ENCODE measurements at places on chromosomes 7 and 10.

GRCh38 chr10:30114401-30114800 is 55.0 kb upstream of the JCAD start:
- no peak for DNase-seq

- no peak for DNase-seq
Measured at GRCh38 chr10:126661841-126662515, 8.5 kb downstream of the C10orf90 start.

GRCh38 chr7:134552105-134552504 is 3.2 kb downstream of the AKR1B15 start:
- DNase-seq = no peak

DNA sequence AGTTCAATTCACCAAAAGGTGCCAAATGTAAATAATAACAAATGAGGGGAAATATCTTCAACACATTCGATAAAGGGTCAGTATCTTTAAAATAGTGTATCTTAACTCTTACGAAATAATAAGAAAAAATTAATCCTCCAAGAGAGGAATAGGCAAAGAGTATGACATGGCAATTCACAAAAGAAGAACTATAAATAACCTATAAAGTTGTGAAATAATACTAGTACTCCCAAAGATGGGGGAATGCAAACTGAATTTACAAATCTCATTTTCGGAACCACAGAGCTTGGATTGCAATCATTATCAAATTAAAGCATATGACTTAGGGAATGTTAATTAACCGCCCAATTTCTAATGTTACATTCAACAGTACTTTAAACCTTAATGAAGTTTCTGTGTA is 78.2 kb upstream of the TARP start:
- no peak for DNase-seq

GRCh38 chr10:49113741-49114141 is 1.6 kb downstream of the VSTM4 start:
- no peak for DNase-seq

DNA sequence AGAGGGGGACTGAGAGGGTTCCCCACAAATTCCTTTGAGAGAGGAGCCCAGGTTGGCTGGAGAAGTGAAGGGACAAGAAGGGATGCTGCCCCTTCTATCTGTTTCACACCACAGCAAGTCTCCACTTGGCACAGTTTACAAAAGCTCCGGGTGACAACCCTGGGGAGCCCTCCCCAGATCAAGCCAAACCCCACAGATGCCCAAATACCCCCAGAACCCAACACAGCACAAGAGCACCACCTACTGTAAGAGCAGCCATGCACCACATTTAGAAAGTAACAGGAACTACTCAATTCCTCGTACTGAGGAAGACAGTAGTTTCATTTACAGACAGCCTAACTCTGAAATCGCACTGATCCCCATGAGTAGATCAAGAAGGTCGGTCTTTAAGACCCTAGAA is 67.8 kb upstream of the ATP6V0A4 start:
- DNase-seq = no peak

DNA sequence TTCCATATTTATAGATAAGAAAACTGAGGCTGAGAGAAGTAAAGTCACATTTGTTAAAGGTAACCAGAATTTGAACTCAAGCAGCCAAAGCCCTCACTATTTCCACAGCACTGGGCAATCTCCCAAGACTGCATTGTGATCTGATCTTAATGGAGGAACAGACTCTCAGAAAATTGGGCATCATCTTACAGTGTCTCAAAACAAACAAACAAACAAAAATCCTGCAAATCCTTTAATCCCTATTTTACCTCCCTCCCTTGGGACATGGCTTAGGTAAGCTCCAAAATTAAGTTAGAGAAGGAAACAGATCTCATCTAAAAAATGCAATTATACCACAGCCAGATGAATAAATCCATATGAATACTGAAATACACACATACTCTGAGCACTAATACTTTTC is 57.5 kb downstream of the FHIP2A start:
- DNase-seq = no peak

DNA sequence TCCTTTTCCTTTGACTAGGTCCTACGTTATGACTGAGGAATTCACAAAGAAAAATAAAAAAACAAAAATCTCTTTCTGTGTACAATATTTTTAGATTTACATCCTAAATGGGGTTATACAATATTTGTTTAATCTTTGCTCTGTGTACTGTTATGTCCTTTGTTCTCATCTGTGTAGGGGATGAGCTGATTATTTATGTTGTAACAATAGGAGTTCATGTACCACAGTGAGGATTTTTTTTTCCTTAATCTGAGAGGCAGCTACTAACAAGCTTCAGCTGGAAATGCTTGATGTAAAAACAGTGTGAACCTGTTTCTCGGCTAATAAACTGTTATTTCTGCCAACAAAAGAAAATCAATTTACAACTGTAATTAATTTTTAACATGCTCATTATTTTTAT is 58.0 kb downstream of the ORC5 start:
- no peak for DNase-seq

GRCh38 chr10:85446827-85447226 is 919.8 kb downstream of the GRID1 start:
- DNase-seq = no peak

DNA sequence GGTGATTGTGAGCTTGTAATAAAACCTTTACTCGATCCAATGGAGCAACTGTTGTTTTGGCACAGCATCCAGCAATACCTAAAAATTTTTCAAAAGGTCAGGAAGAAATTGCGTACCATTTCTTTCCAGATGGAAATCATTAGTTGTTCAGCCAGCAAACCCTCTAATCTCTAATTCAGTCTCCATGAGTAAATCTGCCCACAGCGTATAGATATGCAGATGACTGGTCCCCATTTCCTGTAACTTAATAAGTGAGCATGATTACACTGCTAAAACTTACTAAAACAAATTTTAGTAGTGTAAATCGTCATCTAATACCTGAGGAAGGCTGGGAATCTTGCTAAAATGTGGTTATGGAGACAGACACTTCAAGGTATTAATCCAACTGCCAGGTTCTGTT is 10.6 kb downstream of the SLC25A16 start:
- DNase-seq = no peak

DNA sequence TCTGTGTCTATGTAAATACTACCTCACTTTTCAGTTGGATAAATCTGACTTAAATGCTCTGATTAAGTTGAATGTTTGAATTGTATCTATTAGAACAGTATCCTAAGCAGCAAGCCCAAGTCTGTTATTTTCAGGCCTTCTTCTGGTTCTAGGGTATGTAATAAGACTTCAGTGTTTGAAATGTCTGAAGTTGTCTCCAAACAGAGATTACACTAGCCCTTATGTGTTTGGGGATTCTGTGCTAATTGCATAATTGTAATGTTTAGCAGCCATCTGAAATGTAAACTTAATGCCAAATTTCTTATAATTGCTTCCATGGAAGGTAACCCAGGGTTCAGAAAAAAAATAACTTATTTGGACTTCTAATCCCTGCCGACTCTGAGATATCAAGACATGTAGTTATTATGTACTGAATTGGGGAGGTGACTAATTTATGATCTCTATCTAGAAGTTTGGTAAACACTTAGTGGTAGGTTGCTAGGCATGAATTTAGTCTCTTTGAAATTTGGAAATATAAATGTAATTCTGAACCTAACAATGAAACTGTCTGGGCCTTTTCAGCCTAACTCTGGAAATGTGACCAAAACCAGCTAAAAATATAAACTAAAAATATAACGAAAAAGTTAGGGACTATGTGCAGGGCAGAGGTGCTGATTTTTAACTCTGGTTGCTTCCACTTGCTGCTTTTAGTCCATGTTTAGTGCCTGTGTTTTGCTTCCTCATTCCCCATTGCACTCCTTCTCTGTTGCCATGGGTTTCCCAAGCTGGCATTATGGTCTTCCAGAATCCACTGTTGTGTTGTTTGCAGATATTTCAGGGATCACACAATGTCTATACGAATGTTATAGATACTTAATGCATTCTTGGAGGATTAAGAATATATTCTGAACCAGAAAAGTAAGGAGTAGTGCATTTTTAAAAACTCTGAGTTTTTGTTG is 54.8 kb downstream of the MCU start:
- no peak for DNase-seq

DNA sequence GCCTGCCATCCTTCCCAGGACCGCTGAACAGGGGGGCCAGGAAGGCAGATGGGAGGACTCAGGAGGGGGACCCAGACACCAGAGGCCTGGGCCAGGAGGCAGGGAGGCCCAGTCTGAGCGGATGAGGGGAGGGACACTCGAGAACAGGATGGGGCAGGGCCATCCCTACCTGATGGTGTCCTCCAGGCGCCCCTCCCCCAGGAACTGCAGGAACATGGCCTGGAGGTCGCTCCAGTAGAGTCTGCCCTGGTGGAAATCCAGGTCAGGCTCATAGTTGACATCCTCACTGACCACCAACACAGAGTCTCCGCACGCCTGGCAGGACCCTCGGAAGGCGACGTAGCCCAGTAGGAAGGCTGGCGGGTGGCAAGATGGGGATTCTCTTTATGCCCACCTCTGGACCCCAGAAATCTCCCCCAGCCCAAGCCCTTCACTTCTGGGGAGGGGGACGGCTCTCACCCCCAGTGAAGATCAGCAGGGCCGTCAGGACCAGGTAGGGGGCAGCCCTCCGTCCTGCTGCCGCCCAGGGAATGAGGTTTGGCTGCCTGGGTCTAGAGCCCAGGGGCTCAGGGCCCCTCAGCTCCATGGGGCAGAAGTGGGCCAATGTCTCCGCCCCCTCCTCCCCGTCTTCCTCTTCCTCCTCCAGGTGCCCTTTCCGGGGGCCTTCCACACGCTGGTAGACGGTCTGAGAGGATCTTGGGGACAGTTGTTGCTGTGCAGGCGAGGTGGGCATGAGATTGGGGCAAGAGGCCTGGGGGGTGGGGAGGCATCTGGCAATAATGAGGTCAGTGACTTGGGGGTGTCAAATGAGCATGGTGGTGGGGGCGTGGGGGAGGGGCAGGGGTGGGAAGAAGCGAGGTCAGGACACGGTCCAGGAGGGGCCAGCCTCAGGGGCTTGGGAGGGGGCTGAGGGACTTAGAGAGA is 573 bp downstream of the TFR2 start:
- no peak for DNase-seq

GRCh38 chr7:90582164-90582563 is 14.0 kb upstream of the CDK14 start:
- no peak for DNase-seq

GRCh38 chr10:98293550-98294269 is 25.7 kb upstream of the LOXL4 start:
- DNase-seq = no peak

- DNase-seq = peak; percentile 25
Measured at GRCh38 chr10:132616170-132616995, 78.8 kb downstream of the INPP5A start.

GRCh38 chr7:26233902-26234511 is 32.5 kb downstream of the CBX3 start:
- DNase-seq = no peak

Data from activated CD4-positive, alpha-beta T cell treated with anti-CD3 and anti-CD28 coated beads, Interleukin-2, amount 50 U/mL, for 24 hours (primary cell).